ENCODE measurements at places on chromosomes 2 and 18. TPM values are rescaled to one million over a fixed set of nuclear protein-coding genes. Genes with fewer than 3 reads are reported as not detected.

The PCARE gene
- total RNA-seq, result not detected

The RETREG2 gene
- 44.1 TPM for total RNA-seq

The PEX13 gene
- total RNA-seq, result 17.1 TPM

The SCN7A gene
- total RNA-seq, result not detected

The ALPG gene
- not detected for total RNA-seq

The CFAP65 gene
- total RNA-seq, result not detected

The KIAA1328 gene
- 7.2 TPM for total RNA-seq

The KATNAL2 gene
- 0.45 TPM for total RNA-seq

The NXPH2 gene
- total RNA-seq, result not detected

The KLHL14 gene
- not detected for total RNA-seq

The PTGR3 gene
- 33.0 TPM for total RNA-seq

The TXNDC2 gene
- total RNA-seq, result not detected

The CYP27A1 gene
- not detected for total RNA-seq

The SLC9A4 gene
- 0.10 TPM for total RNA-seq

The BUB1 gene
- 103 TPM for total RNA-seq

The MRO gene
- total RNA-seq, result not detected

The LCT gene
- total RNA-seq, result 0.07 TPM

Measured in activated naive CD4-positive, alpha-beta T cell treated with anti-CD3 and anti-CD28 coated beads for 36 hours (primary cell).